ENCODE measurements at places on chromosomes 12 and 14.
A peak's percentile ranks its signal among the peaks of the same experiment; 100 is the strongest.

DNA sequence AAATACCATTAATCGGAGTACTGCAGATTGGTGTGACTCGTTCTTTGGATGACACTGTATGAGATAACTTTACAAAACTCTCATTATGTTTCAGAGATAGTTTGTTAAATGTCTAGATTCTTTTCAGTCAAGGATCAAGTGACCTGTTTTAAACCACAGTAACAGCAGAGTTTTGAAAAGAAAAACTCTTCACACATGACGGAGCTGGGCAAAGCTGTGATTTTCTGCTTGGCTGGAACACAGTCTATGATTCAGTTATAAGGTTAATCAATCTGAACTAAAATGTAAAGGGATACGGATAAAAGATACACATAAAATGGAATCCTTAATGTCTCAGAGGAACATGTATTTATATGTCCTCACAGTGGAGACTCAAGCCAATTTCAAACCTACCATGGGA is 573.2 kb downstream of the PRKD1 start:
- DNase-seq, result no peak

DNA sequence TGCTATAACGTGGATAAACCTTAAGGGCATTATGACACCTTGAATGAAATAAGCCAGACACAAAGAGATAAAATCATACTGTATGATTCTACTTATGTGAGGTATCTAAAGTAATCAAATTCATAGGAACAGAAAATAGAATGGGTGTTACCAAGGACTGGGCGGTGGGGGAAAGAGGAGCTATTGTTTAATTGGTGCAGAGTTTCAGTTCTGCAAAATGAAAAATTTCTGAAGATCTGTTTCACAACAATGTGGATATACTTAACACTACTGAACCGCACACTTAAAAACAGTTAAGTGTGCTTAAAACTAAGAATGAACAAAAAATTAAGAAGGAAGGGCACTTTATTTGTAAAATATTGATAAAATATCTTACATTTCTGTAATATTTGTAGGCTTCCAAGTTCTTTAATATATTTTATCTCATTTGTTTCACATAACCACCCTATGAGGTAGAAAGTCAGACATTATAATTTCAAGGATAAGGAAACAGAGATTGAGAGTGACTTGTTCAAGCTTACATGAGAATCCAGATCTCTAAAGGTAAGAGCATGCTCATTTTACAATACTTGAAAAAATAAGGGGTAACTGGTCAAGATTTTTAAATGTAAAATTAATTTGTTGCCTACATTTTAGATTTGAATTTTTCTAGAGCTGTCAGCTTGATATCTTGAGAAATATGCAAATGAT is 14.9 kb downstream of the LTA4H start:
- no peak for DNase-seq

DNA sequence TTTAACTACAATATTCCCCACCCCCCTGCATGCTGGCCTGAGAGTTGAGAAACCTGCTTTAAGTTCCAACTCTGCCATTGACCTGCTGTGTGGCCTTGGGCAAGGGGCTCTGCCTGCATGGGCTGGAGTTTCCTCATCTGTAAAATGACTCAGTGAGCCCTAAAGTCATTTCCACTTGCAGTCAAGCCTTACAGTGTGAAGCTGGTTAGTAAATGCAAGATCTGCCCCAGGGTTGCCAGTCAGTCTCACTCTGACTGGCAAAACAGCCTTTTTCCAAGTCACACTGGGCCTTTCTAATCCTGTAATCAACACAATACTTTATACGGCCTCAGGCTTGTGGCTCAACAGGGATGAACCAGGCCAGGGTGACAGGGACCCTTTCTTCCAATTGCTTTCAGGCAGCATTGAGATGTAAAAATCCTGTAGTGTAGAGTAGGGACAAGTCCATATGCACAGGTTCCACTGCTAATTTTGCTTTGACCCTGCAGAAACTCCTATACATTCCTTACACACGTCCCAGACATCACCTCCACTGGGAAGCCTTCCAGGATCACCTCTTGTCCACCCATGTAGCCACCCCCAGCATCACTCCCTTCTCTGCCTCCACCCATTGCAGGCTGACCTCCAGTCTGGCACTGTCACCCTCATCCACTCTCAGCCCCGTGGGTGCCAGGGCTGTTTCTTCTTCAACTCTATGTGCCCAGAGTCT is 42.6 kb upstream of the PRIMA1 start:
- no peak for DNase-seq

DNA sequence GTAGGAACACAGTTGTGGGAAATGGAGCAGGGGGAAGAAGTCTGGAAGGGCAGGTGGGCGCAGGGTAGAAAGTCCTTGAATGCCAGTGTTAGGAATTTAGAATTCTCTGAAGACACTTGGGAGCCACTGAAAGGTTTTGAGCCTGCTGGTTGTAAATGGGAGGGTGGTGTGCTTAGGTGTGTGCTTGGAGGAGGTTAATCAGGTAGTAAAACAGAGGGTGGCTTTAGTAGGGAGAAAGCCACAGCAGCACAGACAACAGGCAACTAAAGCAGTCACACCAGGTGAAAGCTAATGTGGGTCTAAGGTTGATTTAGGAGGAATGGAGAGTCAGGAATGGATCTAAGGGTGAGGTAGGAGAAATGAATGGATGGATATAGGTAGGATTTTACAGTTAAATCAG is 385.0 kb downstream of the ZFP36L1 start:
- DNase-seq, result no peak

- no peak for DNase-seq
Measured at GRCh38 chr14:65840118-65840751, 427.7 kb downstream of the FUT8 start.

DNA sequence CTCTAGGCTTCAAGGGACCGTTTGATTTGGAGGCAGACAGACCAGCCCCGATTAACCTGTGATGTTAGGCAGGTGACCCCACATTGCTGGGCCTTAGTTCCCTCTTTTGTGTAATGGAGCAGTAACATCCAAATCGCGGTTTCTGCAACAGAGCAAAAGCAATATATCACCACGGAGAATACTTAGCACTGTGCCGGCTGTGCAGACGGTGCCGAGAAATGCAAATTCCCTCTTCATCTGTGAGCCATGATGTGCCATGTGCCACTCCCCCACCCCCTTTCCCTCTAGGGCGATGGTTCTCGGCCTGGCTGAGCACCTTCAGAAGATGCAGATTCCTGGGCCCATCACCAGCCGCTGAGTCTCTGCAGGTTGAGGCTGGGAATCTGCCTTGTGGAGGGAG is 10.9 kb downstream of the BCL7A start:
- no peak for DNase-seq

- no peak for DNase-seq
Measured at GRCh38 chr14:82182646-82183045, 649.0 kb upstream of the SEL1L start.

DNA sequence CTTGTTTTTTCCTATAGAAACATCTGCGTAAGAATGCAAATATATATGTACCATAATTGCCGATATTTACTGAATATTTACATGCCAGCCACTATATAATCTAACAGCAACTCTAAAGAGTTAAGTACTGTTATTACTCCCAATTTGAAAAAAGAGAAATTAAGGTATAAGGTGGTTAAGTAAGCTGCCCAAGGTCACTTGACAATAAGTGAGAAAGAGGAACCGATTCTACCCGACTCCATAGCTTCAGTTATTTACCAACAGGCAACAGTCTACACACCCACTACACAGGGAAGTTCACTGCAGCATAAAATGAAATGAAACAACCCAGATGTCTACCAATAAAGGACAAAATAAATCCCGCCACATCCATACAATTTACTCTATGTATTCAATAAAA is 1.1 kb downstream of the MIS18BP1 start:
- DNase-seq, result peak; percentile 46

DNA sequence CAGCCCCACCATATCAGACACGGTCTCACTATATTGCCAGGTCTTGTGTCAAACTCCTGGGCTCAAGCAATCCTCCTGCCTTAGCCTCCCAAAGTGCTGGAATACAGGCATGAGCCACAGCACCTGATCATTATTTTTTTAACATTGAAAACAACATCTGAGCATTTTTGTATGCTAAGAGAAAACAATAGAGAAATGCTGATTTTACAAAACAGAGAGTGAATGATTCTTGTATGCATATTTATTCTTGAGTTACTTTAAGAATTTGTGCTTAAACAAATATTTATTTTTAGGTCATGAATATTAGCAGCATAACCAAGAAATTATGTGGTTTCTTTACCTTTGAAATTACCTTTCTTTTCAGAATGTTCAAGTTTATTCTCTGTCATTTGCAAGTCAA is 81.8 kb upstream of the KITLG start:
- DNase-seq, result no peak

- peak; percentile 56 for DNase-seq
Measured at GRCh38 chr12:68119724-68120211, 39.8 kb downstream of the IFNG start.

- no peak for DNase-seq
Measured at GRCh38 chr12:72134246-72135020, 137.7 kb upstream of the TRHDE start.

DNA sequence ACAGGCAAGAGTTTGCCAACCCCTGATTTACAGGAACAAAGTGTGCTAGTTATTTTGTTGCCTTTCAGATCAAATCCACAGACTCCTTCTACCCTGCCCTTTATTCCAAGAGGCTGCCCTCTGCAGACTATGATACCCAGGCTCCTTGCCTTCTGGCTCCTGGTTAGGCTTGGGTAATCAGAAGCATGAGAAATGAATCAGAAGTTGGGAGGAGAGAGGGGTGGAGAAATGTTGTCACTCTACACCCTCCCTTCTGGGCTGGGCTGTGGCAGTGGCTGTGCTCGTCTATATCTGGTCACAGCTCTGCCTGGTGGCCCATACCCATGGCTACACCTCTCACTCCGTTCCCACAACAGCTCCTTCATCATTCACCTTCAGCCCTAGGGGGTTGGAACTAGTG is 204.6 kb upstream of the PLXNC1 start:
- no peak for DNase-seq

- no peak for DNase-seq
Measured at GRCh38 chr12:3684449-3685051, 68.4 kb downstream of the CRACR2A start.

DNA sequence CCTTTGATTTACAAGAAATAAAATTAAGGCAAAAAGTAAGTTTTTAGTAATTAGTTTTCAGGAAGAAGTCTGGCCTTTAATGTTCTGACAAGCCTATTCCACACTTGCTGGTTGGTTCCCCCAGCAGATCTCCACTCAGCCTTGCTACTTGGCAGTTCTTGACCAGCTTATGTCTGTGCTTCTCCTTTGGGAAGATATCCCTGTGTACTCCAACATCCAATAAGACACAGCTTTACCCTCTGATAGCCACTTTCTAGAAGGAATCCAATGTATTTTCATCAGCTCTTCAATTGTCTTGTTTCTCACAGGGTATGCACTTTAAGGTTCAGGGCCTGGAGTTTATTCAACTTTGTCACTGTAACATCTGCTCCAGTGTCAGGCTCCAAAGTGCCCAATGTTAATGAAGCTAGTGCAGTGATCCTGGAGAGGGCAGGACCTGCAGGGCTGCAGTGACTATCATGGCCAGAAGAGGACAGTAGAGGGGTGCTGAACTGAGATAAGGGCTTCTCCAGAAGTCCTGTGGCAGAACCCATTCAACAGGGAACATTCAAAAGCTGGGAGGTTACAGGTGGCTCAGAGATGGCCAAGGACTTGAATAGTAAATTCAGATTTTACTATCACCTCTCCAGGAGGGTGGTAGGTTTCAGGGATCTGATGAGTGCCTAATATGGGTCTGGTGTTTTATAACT is 22.9 kb downstream of the JKAMP start:
- DNase-seq, result peak; percentile 53

GRCh38 chr12:57087010-57087690 is 1.8 kb upstream of the NAB2 start:
- DNase-seq, result peak; percentile 92

DNA sequence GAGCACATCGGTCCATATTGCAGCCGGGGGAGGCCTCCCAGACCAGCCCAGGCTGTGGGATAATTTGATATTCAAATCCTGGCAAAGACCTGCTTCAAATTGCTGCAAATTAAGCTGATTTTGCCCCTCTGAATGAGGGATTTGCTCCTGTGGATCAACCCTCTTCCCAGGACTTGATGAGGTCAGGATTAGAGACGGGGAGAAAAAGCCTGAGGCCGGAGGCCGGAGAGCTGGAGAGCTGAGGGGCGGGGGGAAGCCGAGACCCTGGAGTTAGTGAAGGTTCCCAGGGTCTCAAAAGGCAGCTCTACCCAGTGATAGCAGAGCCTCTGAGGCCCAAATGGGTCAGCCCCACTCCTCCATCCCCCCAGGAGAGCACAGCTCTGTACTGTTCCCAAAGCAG is 17.5 kb upstream of the VSX2 start:
- no peak for DNase-seq

DNA sequence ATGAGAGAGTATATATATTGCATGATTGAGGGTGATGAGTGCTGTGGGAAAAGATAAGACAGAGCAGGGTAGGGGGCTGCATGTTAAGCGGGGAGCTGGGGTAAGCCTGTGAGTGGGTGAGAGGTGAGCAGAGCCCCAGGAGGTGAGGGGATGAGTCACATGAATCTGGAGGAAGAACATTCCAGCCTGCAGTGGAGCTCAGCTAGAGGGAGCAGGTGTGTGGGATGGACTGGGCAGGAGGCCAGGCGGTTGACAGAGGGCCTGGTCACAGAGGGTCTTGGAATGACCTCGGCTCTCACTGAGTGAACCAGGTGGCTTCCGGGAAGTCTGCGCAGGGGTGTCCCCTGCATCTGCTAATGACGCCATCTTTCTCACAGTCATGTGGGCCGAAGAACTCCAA is 44.4 kb downstream of the GIT2 start:
- DNase-seq, result no peak

- DNase-seq, result no peak
Measured at GRCh38 chr12:83841620-83842019, 1071.0 kb downstream of the SLC6A15 start.

GRCh38 chr14:48714366-48714765 is 871.8 kb downstream of the RPS29 start:
- no peak for DNase-seq

- DNase-seq, result no peak
Measured at GRCh38 chr12:114696443-114697242, 12.7 kb upstream of the TBX3 start.

DNA sequence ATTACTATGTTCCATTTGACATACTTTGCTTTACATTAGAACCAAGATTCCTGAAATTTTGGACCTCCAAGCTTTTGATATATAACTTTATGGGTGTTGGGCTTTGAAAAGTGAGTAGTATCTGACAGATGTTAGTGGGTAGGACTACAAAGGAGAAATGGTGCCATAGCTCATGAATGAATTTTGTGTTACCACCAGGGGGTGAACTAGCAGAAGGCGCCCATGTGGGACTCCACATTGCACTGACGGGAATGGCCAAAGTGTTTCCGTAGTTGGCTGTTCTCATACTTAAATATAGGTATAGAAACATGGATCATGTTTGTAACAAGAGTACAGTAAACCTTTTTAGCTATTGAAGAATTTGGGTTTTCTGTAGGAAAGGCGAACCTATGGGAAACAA is 337.5 kb downstream of the FLRT2 start:
- no peak for DNase-seq

Measured in CD4-positive, alpha-beta T cell treated with Interleukin-17A for 1 hour (primary cell).